BJ (cell line): ENCODE measurements at places on chromosomes 5 and 9. TPM values are rescaled to one million over a fixed set of nuclear protein-coding genes. Genes with fewer than 3 reads are reported as not detected.

The LIX1 gene
- not detected in 2 replicates for polyA plus RNA-seq

The IRX1 gene
- 0.15 and 0.33 TPM in 2 replicates for polyA plus RNA-seq

The GFI1B gene
- polyA plus RNA-seq, result 0.16 TPM in 1 of 2 replicates, not detected in the other

The LRRC14B gene
- not detected in 2 replicates for polyA plus RNA-seq

The AGXT2 gene
- not detected in 2 replicates for polyA plus RNA-seq

The CFAP157 gene
- polyA plus RNA-seq, result 0.11 TPM in 1 of 2 replicates, not detected in the other

The TSSK1B gene
- not detected in 2 replicates for polyA plus RNA-seq

The BAAT gene
- 0.04 TPM in 1 of 2 replicates, not detected in the other for polyA plus RNA-seq

The HTR4 gene
- polyA plus RNA-seq, result not detected in 2 replicates

The THOC3 gene
- polyA plus RNA-seq, result 38.2 and 47.7 TPM in 2 replicates

The PLEKHG4B gene
- polyA plus RNA-seq, result 0.72 and 1.4 TPM in 2 replicates

The FOXD4L6 gene
- not detected in 2 replicates for polyA plus RNA-seq

The AK8 gene
- 0.29 and 0.53 TPM in 2 replicates for polyA plus RNA-seq

The PCSK5 gene
- 0.66 and 0.74 TPM in 2 replicates for polyA plus RNA-seq

The CTSV gene
- 0.32 and 0.47 TPM in 2 replicates for polyA plus RNA-seq

The CLIC3 gene
- polyA plus RNA-seq, result 3.9 and 4.0 TPM in 2 replicates

The RFX3 gene
- polyA plus RNA-seq, result 2.2 and 2.7 TPM in 2 replicates

The DAPK1 gene
- 4.7 and 5.4 TPM in 2 replicates for polyA plus RNA-seq

The TAF11L10 gene
- not detected in 2 replicates for polyA plus RNA-seq

The PCDHA13 gene
- polyA plus RNA-seq, result not detected in 2 replicates

The PPP3R2 gene
- polyA plus RNA-seq, result not detected in 2 replicates

The FAM200C gene
- 1.6 and 2.9 TPM in 2 replicates for polyA plus RNA-seq

The FOXD4L5 gene
- not detected in 2 replicates for polyA plus RNA-seq

The ADAM19 gene
- 57.5 and 68.3 TPM in 2 replicates for polyA plus RNA-seq

The MLANA gene
- not detected in 2 replicates for polyA plus RNA-seq

The ANXA2R gene
- polyA plus RNA-seq, result 0.53 and 0.74 TPM in 2 replicates

The PTPRD gene
- polyA plus RNA-seq, result 0.39 and 0.48 TPM in 2 replicates

The LRRC70 gene
- polyA plus RNA-seq, result 0.07 and 0.13 TPM in 2 replicates

The KCTD16 gene
- 1.7 and 2.6 TPM in 2 replicates for polyA plus RNA-seq

The PCDHA6 gene
- 0.02 and 0.09 TPM in 2 replicates for polyA plus RNA-seq

The F12 gene
- 0.67 and 0.69 TPM in 2 replicates for polyA plus RNA-seq

The STPG3 gene
- polyA plus RNA-seq, result not detected in 2 replicates

The COL5A1 gene
- polyA plus RNA-seq, result 170 and 251 TPM in 2 replicates

The CFAP77 gene
- not detected in 2 replicates for polyA plus RNA-seq

The EIF4E1B gene
- not detected in 2 replicates for polyA plus RNA-seq

The ZNF366 gene
- not detected in 2 replicates for polyA plus RNA-seq

The CDC25C gene
- 7.8 and 8.7 TPM in 2 replicates for polyA plus RNA-seq
